Effector memory CD8-positive, alpha-beta T cell (primary cell): ENCODE measurements at places on chromosomes 3 and 15.

- DNase-seq: no peak
These were observed 93.4 kb downstream of the XXYLT1 start for GRCh38 chr3:195177422-195178123.

DNA sequence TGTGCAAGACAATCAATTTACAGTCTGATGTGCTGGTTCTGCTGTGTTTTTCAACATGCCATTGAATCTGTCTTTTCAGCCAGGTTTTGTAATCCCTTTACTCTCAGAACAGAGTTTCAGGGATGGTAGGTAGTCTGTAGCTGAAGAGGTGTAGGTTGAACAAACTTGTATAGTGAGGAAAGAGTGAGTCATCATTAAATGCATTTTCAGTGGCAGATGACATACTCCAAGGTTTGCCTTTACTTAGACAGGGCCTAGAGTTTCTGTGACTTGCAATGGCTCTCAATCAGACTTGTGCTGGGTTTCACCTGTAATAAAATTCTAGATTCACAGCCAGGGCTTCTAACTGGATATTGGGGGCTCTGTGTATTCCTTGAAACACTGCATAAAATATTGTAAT is 94.6 kb downstream of the CYP19A1 start:
- DNase-seq: no peak

DNA sequence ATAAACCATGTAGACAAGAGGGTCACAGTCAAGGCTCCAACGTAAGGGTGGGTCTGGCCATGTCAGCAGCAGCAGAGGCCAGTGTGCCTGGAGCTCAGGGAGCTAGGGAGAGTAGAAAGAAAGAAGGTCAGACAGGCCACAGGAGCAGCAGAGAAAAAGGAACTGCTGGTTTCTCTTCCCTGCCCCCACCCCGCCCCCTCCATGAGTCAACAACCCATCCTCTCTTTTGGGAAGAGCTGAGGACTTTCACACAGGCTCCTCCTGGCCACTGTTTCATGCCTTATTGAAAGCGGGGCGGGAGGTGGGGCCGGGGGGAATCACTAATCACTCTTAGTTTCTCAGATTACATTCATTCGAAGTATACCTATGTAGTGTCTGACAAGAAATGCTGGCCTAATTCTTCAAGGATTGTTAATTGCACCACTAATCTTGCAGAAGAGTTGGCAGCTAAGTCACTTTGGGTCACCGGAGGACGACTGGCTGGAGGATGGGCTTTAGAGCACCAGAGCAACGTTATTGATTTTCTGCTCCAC is 9.1 kb upstream of the SCG3 start:
- no peak for DNase-seq

DNA sequence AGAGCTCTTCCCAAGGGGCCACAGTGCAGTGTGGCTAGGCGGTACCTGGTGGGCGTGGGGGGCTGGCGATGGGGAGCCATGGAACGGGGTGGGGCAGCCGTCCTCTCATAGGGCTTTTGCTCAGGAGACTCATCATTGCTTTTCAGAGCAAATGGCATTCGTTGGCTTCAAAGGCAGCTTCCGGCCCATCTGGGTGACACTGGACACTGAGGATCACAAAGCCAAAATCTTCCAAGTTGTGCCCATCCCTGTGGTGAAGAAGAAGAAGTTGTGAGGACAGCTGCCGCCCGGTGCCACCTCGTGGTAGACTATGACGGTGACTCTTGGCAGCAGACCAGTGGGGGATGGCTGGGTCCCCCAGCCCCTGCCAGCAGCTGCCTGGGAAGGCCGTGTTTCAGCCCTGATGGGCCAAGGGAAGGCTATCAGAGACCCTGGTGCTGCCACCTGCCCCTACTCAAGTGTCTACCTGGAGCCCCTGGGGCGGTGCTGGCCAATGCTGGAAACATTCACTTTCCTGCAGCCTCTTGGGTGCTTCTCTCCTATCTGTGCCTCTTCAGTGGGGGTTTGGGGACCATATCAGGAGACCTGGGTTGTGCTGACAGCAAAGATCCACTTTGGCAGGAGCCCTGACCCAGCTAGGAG is 40.8 kb downstream of the MESD start:
- DNase-seq: no peak

DNA sequence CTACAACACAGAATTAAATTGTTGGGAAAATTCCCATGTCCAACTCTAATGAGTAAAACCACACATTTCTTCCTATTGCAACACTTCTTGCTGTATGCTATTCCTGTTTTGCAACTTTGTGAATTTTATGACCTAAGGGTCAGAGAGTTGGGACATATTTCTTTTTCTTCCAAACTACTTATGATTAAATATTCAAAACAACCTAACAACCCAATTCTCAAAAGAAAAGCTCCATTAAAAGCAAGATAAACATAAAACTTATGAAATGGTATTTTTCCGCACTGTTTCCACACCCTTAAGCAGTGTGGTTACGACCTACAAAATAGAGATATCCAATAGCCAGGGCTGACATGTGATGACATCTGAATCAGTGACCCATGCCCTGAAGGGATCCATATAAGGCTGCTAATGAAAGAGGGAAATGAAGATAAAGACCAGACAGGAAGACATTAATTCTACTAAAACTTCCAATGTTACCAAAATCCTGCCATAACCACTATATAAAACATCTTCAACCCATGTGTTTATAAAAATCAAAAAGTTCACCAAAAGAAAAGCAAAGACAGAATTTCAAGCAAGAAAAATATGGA is 45.6 kb downstream of the DMXL2 start:
- no peak for DNase-seq

DNA sequence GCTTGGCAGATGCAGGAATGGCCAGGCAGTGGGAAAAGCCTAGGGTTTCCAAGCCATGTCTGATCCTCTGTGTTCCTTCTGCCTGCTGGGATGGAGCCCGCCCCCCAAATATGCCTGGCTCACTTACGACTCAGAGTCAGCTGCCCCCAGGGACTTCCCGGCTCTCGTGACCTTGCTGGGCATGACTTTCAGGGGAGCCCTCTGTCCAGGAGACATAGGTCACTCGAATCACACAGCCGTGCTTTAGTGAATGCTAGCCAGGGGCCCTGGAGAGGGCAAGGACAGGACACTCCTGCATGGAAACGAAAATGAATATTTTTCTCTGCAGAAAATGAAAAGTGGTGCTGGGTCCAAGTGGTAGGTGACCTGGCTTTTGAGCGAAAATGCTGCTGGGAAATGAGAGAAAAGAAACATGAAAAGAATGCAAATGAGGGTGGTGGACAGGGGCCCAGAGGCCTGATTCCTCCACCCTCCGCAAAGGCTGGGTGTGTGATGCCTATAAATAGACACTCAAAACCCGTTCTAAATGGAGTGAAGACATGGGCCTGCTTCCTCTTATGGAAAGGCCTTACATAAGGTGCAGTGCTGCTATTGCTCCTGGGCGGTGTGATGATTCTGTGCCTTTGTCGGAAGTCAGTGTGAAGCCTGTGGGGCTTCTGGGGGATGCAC is 107.4 kb downstream of the APBA2 start:
- DNase-seq: no peak

- no peak for DNase-seq
These were observed 293.7 kb upstream of the GADL1 start for GRCh38 chr3:31188112-31188511.

DNA sequence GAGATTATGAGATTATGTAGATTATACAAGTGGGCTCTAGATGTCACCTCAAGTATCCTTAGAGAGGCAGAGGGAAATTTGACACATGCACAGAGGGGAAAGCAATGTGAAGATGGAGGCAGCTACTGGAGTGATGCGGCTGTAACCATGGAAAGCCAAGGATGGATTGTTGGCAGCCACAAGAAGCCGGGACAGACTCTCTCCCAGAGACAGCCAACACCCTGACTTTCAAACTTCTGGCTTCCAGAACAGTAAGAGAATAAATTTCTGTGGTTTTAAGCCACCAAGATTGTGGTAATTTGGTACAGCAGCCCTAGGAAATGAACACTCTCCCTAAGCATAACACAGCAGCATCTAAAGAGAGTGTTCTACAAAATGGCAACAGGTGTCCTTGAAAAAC is 34.4 kb upstream of the PRICKLE2 start:
- no peak for DNase-seq

GRCh38 chr3:30691249-30691880 is 85.0 kb downstream of the TGFBR2 start:
- DNase-seq: no peak

DNA sequence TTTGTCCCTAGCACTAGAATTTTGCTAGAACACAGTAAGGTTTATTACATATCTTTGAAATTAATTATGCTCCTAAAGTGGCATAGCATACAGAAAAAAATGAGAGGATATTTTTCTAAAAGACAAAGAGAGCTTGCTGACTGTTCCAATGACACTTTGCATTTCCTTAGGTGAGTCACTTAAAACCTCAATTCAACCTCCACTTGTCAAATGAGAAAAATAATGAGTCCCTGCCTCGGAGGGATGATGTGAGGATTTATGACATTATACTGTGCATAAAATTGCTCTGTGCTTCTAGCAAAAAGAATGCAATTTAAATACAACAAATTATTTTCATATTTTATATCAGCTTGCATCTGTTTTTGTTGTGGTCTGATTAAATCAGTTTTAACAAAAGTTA is 1417.0 kb upstream of the ALCAM start:
- no peak for DNase-seq

- no peak for DNase-seq
These were observed 6.8 kb downstream of the SLC35A5 start for GRCh38 chr3:112568642-112569041.

GRCh38 chr3:23162934-23163333 is 40.2 kb upstream of the UBE2E2 start:
- DNase-seq: no peak

GRCh38 chr15:58932710-58933280 is 684 bp downstream of the SLTM start:
- no peak for DNase-seq

- DNase-seq: no peak
These were observed 300.8 kb upstream of the ATP11B start for GRCh38 chr3:182492536-182492935.

DNA sequence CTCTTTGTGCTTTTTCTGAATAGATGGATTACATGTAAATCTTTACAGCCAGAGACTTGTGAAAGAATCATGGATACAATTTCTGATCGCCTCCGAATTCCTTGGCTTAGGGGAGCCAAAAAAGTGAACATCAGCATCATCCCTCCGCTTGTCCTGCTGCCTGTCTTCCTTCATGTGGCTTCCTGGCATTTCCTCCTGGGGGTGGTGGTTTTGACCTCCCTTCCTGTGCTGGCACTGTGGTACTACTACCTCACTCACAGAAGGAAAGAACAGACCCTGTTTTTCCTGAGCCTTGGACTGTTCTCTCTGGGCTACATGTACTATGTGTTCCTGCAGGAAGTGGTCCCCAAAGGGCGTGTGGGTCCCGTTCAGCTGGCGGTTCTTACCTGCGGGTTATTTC is 5.9 kb downstream of the ZDHHC23 start:
- DNase-seq: no peak

GRCh38 chr15:98541519-98541918 is 106.8 kb upstream of the IGF1R start:
- DNase-seq: no peak

DNA sequence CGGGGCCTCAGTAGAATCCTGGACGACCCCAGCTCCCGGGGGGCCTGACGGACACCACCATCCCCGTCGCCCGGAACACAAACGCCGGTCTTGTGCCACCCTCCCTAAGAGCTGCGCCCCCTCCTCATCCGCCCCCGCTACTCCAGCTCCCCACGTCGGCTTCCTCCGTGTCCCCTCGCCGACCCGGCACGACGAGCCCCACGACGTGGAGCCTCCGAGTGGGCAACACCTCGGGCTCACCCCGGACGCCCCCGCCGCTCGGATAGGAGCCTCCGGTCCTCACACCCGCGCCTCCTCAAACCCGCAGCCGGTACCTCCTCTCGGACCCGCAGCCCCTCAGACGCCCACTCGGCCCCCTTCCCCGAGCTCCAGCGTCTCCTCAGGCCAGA is 525 bp downstream of the NPTN start:
- DNase-seq: no peak

- no peak for DNase-seq
These were observed 95.1 kb downstream of the TP63 start for GRCh38 chr3:189726277-189726676.

DNA sequence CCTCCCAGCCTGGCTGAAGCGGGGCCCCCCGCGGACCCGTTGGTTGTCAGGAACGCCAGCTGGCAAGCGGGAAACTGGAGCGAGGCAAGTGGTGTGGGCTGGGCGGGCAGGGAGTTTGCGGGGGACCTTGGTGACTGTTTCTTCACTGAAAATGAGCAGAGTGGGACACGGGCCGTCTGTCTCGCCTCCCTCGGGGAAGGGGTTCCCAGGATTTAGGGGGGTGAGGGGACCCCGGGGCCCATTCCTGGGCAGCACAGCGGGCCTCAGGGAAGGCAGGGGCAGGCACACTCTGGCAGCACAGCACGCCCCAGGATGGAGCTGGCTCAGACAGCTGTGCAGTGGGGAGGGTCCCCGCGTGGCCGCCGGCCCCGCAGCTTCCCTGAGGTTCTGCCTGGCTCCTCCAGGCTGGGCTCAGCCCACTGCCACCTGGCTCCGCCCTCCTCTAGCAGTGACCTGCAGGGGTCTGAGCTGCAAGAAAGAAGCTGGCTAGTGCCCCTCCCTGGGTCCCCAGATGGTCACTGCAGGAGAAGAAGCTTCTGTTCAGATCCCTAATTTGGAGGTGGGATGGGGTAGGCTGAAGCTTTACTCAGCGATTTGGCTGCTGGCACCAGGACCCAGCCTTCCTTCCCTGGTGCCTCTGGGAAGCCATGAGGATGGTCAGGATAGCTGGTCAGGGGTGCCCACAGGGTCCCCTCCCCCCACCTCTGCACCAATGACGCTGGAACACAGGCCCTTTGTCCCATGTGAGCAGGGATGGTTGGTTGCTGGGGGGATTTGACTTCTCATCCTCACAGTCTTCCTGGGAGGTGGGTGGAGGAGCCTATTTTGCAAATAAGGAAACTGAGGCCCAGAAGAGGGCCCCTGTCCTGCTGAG is 90.4 kb downstream of the TBC1D2B start:
- no peak for DNase-seq

DNA sequence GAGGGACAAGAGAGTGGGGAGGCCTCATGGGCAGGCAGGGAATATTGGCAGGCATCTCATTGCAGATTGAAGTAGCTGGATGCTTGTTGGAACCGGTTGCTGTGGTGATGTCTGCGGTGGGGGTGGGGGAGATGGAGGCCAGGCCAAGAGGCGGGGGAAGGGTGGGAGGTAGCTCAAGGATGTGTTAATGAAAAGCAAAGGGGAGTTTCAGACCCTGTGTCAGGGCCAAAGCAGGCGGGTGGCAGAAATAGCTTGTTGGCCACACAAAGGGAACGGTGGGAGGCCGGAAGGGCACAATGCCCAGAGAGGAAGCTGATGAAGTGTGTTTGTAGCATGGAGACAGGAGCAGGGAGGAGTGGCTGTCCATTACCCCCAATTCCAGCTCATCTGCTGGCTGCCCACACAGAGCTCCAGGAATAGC is 28.0 kb downstream of the CCDC33 start:
- no peak for DNase-seq

- DNase-seq: no peak
These were observed 142.7 kb upstream of the BHLHE40 start for GRCh38 chr3:4836516-4836915.

GRCh38 chr15:38672814-38673670 is 108.4 kb upstream of the RASGRP1 start:
- DNase-seq: no peak

- DNase-seq: no peak
These were observed 42.7 kb upstream of the CD200R1L start for GRCh38 chr3:112889357-112889756.
